SJCRH30 (cell line): ENCODE measurements at places on chromosomes 3 and 15.

GRCh38 chr3:149407898-149408297 is 30.4 kb upstream of the TM4SF1 start:
- DNase-seq, result no peak

GRCh38 chr3:189276444-189277219 is 104.9 kb downstream of the TPRG1 start:
- DNase-seq, result peak; percentile 31

- no peak for DNase-seq
These were observed 270.6 kb downstream of the CLSTN2 start for GRCh38 chr3:140205598-140205997.

- DNase-seq, result no peak
These were observed 272.5 kb downstream of the ZBTB20 start for GRCh38 chr3:114874522-114874971.

- DNase-seq, result peak; percentile 39
These were observed 7.5 kb upstream of the TMEM40 start for GRCh38 chr3:12766541-12766940.

DNA sequence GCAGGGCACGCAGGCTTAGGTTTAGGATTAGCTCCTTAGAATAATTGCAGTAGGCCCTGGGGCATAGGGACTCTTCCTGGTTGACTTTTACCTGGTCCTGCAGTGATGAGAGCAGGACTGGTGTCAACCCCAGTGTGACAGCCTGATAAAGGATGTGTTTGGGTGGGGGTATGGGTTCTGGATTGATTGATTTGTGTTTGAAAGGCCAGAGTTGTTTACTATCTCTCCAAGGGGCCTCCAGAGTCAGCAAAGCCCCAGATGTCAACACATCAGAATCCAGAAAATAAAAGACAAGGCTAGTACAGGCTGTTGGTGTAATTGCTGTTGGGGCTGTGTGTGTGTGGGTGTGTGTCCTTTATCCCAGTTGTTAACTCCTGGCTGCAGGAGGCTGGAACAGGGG is 122.3 kb downstream of the CHRNA7 start:
- DNase-seq, result no peak

DNA sequence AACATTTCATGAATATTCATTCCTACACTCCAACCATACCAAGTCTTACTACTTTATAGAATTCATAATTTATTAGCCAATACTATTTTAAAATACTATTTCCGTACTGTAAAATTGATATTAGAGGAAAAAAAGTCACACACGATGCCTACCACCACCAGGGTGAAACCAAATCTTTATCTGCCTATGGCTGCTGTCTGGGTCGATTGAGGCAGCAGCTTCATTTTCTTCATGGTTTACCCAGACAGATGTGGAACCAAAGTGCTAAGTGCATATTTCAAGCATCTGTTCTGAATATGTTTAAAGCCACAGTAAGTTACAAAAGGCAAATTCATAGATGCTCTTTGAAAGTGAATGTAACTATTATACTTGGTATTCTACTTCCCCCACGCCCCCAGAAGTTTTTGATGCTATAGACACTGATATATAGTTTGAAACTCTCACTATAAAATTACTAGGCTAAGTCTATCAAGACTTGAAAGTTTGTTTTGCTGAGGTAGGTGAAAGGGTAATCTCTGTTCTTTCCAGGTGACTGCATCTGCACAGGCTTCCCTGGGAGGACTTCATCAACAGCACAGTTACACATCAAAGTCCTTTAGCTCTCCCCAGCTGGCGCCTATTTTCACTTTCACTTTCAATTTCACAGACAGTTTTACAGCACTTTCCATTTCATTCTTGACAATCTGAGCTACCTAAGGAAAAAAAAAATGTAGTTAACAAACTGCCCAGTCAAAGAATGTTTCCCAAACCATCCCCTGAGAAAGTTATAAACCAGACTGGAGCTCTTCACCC is 113.9 kb downstream of the POLQ start:
- DNase-seq, result no peak

DNA sequence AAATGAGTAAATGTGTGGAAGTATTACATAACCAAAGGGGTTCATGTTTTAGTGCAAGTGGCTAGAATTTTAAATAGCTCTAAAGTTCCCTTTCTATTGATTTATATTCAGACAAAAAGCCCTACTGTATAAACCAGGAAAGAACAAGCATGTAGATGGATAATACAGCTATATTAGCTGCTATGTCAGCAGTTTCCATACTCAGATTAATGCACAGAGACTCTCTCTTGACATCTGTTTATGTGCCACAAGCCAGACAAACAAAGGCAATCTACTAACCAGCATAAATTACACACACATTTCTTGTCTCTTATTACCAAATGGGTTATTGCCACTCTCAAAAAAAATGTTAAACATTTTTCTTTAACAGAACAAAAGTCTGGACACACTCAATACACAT is 760.1 kb upstream of the NECTIN3 start:
- no peak for DNase-seq

GRCh38 chr3:62557983-62558382 is 184.6 kb upstream of the FEZF2 start:
- no peak for DNase-seq

GRCh38 chr3:68802111-68802870 is 130.1 kb downstream of the TAFA4 start:
- no peak for DNase-seq

DNA sequence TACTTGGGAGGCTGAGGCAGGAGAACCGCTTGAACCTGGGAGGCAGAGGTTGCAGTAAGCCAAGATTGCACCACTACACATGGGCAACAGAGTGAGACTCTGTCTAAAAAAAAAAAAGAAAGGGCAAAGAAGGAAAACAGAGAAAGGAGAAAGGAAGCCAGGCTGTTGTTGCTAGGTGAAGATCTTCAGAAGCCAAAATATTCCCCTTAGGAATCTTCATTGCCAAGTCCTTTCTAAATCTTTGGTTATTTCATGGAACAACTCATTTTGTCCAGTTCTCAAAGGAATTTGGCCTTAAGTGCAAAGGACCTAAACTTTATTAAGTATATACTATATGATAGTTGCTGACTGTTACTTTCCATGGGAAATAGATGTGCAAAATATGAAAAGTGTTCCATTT is 59.2 kb upstream of the OSBPL11 start:
- no peak for DNase-seq

- no peak for DNase-seq
These were observed 72.1 kb upstream of the ROPN1 start for GRCh38 chr3:124064050-124064449.

GRCh38 chr3:160139291-160139690 is 85.9 kb upstream of the C3orf80 start:
- DNase-seq, result no peak

DNA sequence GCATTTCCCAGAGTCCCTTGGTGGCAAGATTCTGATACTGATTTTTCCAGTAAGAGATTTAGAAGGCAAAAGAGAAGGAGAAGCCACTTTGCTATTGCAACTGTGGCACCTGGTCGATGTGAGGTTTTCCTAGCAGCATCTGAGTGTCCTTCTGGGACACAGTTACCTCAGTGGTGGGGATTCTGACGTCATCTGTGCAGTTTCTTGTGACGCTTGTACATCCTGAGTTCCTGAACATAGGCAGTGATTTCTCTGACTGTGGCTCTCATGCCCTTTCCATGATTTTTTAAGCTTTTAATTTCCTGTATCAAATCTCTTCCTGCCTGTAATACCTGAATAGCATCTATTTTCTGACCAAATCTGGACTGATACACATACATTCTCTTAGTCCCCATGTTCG is 8.9 kb downstream of the USP13 start:
- DNase-seq, result no peak

DNA sequence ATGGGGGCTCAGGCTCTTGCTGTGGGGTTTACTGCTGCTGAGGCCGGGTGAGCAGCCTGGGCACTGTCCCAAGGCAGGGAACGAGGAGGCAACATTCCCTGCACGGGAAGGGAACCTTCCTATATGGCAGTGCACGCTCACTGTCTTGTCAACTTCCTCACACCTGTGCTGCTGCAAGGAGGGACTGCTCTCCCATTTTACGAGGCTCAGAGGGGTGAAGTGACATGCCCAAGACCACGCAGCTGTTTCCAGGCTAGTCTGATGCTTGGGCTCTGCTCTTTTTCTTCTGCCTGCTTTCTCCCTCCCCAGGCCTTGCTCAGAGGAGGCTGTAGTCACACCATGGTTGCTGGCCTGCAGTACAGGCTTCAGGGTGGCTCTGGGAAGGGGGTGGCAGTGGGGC is 41.5 kb downstream of the SPSB4 start:
- DNase-seq, result peak; percentile 55

DNA sequence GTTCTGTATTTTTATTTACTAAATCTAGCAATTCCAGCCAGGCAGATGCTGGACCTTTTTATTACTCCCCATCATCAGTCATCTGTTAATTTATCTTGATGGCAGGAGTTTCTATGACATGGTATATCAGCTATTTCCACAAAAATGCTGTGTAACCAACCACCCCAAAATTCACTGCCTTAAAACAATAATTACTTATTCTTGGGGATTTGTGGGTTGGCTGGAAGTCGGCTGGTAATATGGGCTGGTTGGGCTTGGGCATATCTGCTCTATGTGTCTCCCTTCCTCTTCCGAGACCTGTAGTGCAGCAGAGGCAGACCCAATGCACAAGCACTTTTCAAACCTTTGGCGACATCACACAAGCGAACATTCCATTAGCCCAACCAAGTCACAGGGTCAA is 92.1 kb upstream of the UBE2E1 start:
- no peak for DNase-seq

DNA sequence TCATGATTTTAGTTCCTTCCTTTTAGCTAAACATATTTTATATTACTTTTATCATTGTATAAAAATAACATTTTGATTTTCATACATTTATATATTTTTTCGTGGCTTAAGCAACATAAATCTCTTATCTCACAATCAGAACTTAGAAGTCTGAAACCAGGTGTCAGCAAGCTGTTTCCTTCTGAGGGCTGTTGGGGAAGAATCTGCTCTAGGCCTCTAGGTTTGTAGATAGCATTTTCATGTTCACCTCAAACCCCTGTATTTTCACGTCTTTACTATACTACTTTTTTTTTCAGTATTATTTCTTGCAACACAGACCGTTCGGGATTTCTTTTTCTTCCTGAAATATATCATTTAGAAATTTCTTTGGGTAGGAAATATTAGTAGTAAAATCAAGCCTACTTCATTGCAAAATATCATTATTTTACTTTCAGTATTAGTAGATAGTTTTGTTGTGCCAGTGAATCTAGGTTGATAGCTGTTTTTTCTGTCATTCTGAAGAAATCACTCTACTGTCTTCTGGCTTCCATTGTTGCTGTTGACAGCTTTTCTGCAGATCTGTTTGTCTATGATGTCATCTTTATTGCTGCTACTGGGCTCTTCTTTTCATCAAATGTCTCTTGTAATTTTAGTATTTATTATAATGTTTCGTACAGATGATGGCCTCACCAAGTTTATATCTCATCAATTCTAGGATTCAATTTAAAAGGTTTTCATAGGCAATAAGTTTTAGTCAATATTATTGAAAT is 756.3 kb downstream of the VGLL3 start:
- DNase-seq, result no peak

DNA sequence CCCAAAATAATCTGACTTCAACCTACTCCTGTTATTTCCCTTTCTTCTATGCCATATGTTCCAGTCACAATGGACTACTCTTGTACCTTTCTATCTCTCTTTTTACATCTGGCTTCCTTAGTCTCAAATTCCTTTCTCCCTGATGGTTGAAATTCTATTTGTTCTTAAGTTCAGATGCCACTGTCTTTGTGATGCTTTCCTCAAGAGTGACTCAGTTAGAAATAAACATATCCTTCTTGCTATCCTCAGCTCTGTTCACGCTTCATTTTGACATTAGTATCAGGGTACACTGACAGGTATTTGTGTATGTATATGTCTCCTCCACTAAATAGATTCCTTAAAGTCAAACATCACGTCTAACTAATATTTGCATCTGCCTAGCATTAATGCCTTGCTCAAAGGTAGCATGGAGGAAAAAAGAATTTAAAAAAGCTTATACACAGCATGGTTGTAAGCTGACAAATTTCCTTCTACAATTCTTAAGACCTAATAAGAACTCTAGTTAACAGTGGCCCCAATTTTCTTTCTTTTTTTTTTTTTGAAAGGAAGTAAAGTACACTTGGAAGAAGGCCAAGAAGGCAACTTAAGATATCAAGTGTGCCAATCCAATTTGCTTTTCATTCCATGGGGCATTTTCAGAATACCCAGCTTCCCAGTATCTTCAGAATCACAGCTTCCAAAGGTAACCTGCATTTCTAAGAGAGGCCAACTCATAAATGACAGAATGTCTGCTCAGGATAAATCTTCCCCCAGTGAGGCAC is 58.0 kb downstream of the CHAC1 start:
- no peak for DNase-seq

DNA sequence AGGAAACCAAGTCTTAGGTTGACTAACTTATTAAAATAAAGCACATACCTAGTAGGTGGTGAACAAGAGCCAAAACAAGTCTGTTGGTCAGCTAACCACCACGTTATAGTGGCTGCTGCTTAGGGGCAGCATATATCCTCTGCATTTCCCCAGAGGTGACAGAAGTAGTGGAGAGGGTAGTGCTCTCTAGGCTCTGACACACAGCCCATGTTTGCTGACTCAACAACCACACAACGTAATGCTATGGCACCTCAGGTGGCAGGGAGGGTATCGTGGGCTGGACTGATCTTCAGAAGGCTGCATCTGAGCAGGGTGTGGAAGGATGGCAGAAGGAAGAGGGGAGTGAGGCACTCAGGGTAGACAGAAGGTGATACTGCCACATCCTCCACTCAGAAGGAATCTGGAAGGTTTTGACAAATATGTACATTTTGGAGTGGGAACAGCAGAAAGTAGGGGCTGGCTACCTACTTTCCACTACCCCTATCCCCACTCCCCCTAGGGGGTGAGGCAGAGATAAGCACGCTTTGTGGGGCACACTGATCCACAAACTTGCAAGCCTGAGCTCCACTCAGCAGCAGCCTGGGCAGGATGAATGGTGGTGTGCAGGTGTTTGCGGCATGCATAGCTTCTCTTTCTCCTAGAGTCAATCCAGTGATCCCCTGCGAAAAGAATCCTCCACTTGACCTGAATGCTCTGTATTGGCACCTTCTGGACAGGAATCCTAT is 178.1 kb downstream of the RORA start:
- DNase-seq, result no peak

DNA sequence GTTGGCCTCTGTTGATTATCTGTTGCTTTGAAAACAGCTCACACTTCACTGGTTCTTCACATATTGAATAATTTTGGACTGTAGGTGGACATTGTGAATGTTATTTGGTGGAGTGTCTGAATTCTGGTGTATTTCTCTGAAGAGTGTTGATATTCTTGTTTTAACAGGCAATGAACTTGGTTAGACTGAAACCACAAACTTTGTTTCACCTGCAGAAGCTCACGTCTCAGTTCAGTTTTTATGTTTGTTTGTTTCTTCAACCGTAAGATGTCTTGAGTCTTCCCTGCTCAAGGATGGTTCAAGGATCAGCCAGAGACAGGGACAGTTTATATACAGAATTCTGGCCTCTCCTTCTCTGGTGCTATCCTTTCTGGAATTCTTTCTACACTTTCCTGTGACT is 43.6 kb downstream of the C3orf20 start:
- DNase-seq, result no peak
